ENCODE measurements at places on chromosomes 2 and 18.

DNA sequence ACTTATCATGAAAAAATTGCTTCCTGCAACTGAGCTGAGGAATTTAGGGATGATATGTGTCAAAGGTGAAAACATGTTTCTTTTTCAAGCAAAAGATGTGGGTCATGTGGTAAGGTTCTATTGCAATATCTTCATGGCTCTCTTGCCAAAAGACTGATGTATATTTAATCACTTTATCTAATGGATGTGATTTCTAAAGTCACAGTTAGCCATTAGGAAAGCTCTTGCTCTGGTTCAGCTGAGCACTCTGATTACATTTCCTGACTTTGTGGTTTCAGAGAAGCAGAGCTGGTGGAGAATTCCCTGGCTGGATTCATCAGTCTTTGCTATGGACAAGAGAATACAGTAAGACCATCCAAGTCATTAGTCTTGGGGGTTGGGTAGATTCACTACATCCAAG, 24.4 kb downstream of the SCN9A start:
- no peak for DNase-seq

DNA sequence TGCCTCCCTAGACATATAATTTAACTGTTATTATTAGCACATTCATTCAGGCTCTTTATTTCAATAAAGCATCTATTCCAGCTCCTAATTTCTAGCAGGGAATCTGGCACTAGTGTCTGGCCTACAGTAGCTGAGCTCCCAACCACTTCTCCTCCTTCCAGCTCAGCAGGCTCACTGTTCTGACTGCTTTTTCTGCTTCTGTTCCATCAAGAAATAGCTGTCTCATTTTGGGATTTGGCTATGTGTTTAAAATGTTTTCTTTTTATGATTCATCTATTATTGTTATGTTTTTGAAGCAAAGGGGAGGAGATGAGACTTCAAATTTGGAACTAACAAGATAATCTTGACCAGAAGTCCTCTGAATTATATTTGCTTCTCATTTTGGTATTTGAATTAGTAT, 172.7 kb upstream of the SMAD7 start:
- no peak for DNase-seq

DNA sequence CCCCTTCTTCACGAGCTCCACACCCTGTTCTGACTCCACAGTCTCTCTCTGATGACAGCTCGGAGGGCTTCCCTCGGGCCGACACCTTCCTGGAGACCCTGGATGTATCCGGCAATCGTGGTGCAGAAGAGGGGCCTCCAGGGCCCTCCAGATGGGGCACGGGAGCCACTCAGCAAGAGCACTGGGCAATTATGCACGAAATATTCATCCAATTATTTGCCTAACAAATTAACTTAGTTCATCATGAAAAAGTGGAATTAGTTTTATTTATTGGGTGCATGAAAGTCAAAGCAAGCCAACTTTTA, 277.3 kb upstream of the HDAC4 start:
- DNase-seq = no peak

DNA sequence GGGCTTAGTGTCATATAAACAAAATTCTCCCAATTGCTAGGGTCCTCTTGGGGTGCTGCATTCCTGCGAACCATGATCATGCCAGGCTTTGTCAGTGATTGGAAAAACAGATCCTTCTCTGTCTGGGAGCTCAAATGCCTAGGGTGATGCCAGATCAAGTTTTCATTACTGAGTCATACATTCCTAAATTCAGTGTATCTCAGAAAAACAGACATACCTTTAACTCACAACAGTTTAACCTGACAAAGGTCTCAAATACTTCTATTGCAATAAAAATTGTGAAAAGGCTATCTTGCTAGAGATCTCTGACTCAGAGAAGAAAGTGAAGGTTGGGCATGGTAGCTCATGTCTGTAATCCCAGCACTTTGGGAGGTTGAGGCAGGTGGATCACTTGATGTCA, 86.9 kb downstream of the SH3YL1 start:
- DNase-seq = no peak

- no peak for DNase-seq
Observed at GRCh38 chr2:44779793-44780192, 161.7 kb upstream of the SIX3 start.

DNA sequence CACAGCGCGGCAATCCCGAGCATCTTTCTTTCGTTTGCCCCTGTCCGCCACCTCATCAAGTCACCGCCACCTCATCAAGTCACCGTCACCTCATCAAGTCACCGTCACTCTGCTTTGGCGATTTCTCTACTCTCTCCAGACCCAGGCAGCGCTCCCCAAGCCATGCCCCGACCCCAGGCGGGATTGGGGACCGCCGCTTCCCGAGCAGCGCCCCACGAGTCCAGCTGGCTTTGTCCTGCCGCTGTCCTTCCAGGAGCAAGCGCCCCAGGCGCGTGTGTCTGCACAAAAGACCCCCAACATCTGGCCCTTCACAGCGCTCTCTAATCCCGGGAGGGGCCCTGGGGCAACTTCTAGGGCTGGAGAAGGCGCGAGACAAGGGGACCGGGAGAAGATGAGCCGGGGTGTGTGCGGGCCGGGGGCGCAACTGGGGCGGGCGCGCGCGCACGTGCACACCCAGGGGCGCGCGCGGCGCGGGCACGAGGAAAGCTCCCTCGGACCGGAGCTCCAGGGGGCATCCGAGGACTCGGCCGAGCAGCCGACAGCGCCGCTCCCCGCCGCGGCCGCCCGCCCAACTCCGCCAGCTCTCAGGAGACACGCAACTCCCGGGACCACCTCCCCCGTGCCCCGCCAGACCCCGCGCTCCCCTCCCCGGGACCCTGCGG, 633 bp upstream of the RNF152 start:
- DNase-seq = no peak
